Gastrocnemius medialis (tissue), 4 donors: ENCODE measurements at places on chromosomes 12 and 14. TPM values are rescaled to one million over a fixed set of nuclear protein-coding genes. Genes with fewer than 3 reads are reported as not detected.

Gene KIF26A
- 0.59 TPM for total RNA-seq

Gene NELL2
- total RNA-seq: not detected

Gene SLC5A8
- not detected for total RNA-seq

Gene STAT6
- total RNA-seq: 17.4 TPM

Gene SERPINA3
- total RNA-seq: 80.9 TPM

Gene CLEC2A
- total RNA-seq: not detected

Gene OTX2
- not detected for total RNA-seq

Gene SLCO1B1
- total RNA-seq: not detected

Gene SMIM41
- total RNA-seq: not detected

Gene DAO
- not detected for total RNA-seq

Gene KRT78
- total RNA-seq: not detected

Gene JPH4
- total RNA-seq: not detected

Gene KLRC1
- not detected for total RNA-seq

Gene INHBE
- total RNA-seq: not detected

Gene SYCP3
- 0.66 TPM for total RNA-seq

Gene LMBR1L
- 17.1 TPM for total RNA-seq

Gene SLC2A14
- total RNA-seq: not detected

Gene KRT83
- not detected for total RNA-seq

Gene POTEM
- not detected for total RNA-seq

Gene GPR65
- total RNA-seq: 0.17 TPM
